Sciatic nerve (tissue), 2 donors: ENCODE measurements at places on chromosomes 3 and 15. TPM values are rescaled to one million over a fixed set of nuclear protein-coding genes. Genes with fewer than 3 reads are reported as not detected.
A peak's percentile ranks its signal among the peaks of the same experiment; 100 is the strongest.

- DNase-seq, result no peak
These were observed 139.7 kb upstream of the TPM1 start for GRCh38 chr15:62902821-62903220.

- DNase-seq, result no peak
These were observed 87.8 kb upstream of the TJP1 start for GRCh38 chr15:29910068-29910467.

GRCh38 chr3:129573493-129573892 lies 30.5 kb downstream of the H1-8 start:
- DNase-seq, result no peak

GRCh38 chr3:141905129-141905528 lies 28.7 kb downstream of the ATP1B3 start:
- no peak for DNase-seq

- DNase-seq, result no peak
These were observed 50.8 kb upstream of the CTNNB1 start for GRCh38 chr3:41148478-41148877.

DNA sequence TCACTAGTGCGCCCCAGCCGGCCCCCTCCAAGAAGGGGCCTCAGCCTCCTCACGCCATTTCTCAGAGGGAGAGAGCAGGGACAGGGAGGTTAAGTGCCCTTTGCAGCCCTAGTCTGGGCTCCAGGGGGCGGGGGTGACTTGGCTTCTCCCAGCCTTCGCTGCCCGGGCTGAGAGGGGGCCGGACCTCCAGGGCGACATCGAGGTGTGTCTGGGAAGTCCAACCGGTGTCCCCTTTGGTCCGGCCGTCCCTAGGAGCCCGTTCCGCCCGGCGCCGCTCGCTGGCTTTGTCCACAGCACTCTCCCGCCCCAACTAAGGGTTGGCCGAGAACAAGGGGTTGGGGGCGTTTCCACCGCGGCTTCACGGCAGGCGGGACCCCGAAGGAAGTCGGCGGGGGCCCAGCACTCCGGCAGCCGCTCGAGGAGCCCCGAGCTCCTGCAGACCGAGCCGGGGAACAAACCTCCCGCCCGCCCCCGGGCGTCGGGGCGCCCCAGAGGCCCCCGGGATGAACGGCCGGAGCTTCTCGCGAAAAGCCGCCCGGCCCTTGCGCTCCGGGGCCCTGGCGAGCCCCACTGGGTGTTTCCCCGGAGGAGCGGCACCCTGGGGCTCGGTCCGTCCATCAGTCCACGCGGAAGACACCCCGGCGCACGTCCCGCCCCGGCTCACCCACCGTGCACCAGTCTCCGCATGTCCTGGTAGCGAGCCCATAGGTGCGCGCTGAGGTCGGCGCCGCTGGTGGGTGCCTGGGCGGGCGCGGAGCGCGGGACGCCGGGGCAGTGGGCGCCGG lies 627 bp downstream of the NT5DC2 start:
- peak; percentile 66 for DNase-seq

- peak; percentile 5 for DNase-seq
These were observed 156.8 kb downstream of the ATP10A start for GRCh38 chr15:25706176-25706955.

DNA sequence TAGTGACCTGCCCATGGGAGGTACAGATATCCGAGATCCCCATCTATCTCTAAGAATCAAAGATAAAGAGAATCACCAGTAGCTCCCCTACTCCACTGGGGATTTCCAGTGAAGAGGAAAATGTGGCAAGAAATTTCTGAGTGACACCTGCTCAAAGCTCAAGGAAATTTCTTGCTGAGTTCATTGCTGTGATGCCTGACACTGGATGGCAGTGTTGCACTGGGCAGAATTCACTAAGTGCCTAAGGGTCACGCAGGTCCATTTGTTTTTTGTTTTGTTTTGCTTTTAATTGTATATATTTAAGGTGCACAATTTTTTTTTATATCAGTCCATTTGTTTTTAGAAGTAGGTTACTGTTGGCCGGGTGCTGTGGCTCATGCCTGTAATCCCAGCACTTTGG lies 109.5 kb upstream of the KCNAB1 start:
- DNase-seq, result no peak

GRCh38 chr15:27864719-27865118 lies 234.4 kb downstream of the OCA2 start:
- no peak for DNase-seq

DNA sequence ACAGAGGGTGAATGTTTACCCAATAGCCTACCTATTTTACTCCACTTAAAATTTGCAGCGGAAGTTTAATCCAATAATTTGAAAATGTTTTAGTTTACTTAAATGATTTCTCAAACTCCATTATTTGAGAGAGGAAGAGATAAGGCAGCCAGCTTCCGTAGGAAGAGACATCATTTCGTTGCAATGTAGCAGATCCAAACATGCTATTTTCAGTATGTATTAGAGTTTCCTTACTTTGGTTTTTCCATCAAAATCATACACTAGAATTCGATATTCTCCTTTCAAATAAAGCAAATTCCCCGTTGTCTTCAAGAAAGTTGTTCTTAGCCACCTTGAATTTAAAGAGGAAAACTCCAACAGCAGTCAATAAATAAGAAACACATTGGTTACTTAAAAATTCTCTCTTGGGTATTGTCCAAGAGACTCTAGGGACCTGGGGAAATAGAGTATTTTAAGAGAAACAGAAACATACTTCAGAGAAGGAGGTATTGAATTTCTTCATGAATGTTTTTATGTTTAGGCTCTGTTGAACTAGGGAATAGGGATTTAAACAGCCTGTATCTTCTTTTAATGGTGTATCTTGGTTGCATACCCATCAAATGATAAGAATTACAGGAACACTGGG lies 324.5 kb upstream of the GBE1 start:
- no peak for DNase-seq

DNA sequence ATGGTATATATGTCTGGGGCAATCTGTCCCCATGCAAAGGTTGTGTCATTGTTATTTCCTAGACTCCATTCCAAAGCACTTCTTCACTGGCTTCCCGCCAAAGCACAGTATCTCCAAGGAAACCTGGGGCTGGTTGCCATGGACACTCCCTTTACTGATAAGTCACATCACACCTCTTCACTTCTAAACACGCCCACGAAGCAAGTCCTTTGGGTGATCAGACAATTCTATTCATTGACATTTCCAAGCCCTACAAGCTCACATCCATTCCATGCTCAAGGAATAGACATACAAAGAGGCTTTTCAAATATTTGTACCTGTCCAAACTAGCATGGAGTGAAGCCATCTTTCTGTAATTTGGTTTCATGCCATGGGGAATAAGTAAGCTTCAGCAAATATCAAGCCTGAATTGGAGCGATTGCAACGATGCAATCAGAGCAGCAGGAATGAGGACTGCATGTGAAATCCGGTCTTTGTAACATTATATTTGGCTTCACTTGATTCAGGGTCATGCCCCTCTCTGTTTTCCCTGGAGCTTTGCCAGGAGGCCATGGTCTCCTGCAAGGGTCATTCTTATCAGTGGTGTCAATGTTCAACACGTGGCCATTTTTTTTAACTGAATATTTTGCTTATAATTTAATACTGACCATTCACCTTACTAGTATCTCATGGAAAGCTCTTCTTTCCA lies 201.6 kb upstream of the TMC3 start:
- DNase-seq, result no peak

- no peak for DNase-seq
These were observed 20.3 kb upstream of the PROK2 start for GRCh38 chr3:71805199-71805598.

GRCh38 chr3:113287803-113288648 lies 76.7 kb downstream of the BOC start:
- DNase-seq, result no peak

GRCh38 chr3:88410259-88410658 lies 260.5 kb downstream of the C3orf38 start:
- no peak for DNase-seq

DNA sequence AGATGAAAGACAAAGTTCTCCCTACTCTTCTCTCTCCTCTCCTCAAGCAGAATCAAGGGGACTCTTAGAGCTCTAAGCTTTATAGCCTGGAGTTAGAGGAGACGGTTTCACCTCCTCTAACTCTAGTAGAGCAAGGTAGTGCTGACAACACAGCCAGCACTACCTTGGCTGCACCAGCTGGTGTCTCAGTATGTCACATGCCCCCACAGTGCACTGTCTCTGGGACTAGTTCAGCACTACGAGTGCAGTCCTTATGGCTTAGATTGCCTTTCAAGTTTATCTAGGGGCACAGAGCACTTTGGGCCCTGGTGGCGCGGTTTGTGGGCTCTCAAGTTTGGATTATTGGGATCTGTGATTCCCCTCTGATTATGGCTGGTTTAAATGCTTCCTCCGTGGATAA lies 614.1 kb upstream of the NECTIN3 start:
- no peak for DNase-seq

GRCh38 chr15:98860281-98861041 lies 147.1 kb downstream of the PGPEP1L start:
- DNase-seq, result no peak

GRCh38 chr15:33126559-33127290 lies 67.8 kb downstream of the FMN1 start:
- DNase-seq, result peak; percentile 82

- no peak for DNase-seq
These were observed 36.6 kb downstream of the MKRN2 start for GRCh38 chr3:12593473-12593872.

DNA sequence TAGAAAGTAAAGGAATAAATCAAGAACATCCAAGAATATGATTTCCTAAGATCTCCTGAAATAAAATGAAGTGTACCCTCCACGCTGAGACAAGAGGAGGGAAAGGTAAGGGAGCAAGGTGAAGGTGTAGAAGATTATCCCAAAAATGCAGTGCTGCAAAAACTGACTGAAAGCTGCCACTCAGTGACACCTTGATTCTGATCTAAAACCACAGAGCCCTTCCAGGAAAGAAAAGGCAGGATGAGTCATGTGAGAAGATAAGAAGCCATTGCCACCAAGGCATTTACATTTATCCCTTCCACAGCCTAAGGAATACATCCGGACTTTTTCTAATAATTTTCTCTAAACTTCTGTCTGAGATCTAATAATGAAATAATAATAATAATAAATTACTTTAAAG lies 49.9 kb downstream of the IGSF11 start:
- DNase-seq, result no peak

ANKRD63 gene
- not detected for total RNA-seq

ZIC4 gene
- total RNA-seq, result 0.62 TPM

ADGRG7 gene
- not detected for total RNA-seq

FSTL1 gene
- 480 TPM for total RNA-seq

GOLGA6D gene
- 0.18 TPM for total RNA-seq

CX3CR1 gene
- total RNA-seq, result 18.5 TPM

CORO2B gene
- 10.2 TPM for total RNA-seq

LXN gene
- 24.9 TPM for total RNA-seq

ECE2 gene
- not detected for total RNA-seq

TMEM158 gene
- total RNA-seq, result 6.5 TPM

CSPG4 gene
- 57.5 TPM for total RNA-seq
